ENCODE measurements at places on chromosomes 16 and 17.

DNA sequence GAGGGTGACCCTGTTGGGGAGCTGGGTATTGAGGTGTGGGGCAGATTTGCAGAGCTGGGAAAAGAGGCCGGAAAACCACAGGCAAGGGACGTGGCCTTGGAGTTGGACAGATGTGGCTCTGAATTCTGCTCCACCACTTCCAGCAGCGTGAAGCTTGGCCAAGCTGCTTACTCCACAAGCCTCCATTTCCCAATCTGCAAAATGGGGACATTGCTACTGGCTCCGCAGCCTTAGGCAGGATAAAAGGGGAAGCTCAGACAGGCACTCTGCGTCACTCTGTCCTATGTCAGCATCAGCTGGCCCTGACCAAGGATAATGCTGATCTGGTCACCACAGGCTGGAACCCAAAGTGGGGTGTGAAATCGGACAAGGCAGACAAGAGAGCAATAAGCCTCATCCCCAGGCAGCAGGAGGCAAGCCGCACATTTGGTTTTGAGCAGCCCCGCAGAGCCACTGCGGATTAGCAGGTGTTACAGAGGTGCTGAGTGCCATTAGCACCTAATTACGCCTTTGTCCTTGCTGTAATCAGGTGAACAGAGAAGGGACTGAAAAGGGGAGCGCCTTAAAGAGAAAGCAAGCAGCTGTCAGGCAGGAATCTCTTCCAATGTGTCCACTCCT, 54.8 kb downstream of the SDK2 start:
- DNase-seq: no peak

DNA sequence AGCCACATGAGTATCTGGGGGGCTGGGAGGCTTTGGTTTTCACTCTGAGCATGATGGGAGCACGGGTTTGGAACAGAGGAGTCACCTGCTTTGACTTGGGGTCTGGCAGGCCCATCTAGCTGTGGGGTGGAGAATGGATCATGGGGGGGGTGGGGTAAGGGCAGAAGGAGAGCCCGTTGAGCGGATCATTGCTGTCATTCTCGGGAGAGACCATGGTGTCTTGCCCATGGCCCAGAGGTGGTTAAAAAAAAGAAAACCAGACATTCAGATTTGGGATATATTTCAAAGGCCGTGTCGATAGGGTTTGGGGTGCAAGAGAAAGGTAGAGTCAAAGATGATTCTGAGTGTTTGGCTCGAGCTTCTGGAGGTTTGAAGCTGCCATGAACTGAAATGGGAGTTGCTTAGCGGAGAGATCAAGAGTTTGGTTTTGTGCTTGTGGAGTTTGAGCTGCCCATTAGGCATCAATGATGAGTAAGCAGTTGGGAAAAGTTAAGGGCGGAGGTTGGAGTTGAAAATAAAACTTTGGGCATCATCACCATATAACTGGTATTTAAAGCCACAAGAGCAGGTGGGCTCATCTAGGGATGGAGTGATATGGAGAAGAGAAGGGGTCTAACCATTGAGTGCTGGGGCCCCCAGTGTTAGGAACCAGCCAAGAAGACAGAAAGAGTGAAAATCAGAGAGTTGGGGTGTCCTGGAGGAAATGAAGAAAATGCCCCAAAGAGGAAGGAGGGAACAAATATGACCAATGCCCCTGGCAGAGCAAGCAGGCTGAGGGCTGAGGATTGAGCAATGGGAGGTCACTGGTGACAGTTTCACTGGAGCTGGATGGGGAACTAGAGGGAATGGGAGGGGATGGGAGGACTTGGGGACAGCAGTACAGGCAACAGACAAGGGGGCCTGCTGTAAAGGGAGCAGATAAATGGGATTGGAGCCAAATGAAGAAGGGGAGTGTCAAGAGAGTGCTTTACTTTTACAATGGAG, 1.9 kb downstream of the NOD2 start:
- no peak for DNase-seq

- no peak for DNase-seq
Observed at GRCh38 chr16:55559233-55559632, 7.3 kb upstream of the CAPNS2 start.

DNA sequence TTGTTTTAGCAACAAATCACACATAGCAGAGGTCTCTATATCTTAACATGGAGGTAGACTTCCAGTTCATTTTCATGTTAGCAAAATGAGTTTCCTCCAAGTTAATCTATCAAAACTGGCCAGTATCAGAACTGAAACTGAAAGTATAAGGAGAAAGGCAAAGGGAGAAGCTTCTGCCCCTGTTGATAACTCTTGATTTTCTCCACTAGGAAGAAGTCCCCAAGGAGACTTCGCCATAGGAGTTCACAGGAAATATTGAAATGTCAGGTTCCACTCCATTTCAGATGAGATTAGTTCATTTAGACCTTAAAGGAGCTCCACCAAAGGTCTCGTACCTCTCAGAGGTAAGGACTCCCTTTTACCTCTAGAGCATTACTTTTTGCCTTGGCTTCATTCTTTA, 1.2 kb upstream of the OGFOD3 start:
- peak; percentile 48 for DNase-seq

DNA sequence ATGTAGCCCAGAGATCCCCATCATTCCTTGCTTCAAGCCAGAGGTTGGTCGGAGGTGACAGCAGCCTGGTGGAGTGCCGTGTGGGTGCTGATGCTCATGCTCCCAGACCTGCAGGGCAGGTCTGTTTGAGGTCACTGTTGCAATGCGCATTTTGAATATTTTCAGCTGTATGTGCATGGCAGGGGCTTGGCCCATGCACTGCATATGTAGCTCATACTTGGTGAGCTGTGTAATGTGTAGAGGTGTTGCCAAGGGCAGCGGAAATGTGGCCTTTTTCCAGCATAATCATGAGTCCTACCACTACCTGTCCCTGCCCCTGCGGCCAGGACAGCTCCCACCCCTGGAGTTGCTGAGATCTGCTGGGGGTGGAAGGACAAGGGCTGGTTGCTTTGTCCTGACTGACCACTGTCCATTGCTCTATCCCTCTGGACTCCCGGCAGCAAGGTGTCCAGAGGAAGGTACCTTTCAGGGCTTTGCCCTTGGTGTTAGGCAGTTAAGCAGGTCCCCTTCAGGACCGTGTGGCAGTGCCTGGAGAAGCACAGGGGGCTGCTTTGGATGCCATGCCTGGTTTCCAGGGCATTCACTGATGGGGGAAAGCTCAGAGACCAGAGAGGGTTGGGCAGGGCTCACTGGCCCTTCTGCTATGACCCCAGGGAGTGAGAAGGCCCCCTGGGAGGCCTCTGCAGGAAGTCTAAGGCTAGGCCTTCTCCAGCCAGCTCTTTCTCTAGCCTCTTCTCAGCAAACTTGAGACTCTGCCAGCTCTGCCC, 215.2 kb downstream of the NTN1 start:
- DNase-seq: no peak

DNA sequence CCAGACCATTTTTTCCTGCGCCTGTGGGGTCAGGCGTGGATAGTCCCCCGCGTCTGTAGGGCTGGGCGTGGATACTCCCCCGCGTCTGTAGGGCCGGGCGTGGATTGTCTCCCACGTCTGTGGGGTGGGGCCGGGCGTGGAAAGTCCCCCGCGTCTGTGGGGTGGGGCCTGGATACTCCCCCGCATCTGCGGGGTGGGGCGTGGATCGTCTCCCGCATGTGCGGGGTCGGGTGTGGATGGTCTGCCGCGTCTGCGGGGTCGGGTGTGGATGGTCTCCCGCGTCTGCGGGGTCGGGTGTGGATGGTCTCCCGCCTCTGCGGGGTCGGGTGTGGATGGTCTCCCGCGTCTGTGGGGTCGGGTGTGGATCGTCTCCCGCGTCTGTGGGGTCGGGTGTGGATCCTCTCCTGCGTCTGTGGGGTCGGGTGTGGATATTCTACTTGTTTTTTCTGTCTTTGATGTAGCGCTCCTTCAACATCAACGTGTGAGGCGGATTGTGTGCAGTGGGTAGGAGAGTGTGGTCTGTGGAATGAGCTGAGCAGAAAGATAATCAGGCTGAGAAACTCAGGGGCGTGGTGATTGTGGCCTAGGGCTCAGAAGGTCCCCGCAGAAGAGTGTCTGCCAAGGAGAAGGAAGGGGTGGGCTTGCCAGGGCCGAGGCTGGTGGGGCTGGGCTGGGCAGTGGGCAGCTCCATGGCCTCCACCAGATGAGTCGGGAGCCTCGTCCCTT, 3.2 kb downstream of the GNPTG start:
- DNase-seq: no peak

- no peak for DNase-seq
Observed at GRCh38 chr17:77657839-77658238, 300.7 kb upstream of the TNRC6C start.

GRCh38 chr16:31138621-31139578, 3.4 kb upstream of the PRSS8 start:
- no peak for DNase-seq

DNA sequence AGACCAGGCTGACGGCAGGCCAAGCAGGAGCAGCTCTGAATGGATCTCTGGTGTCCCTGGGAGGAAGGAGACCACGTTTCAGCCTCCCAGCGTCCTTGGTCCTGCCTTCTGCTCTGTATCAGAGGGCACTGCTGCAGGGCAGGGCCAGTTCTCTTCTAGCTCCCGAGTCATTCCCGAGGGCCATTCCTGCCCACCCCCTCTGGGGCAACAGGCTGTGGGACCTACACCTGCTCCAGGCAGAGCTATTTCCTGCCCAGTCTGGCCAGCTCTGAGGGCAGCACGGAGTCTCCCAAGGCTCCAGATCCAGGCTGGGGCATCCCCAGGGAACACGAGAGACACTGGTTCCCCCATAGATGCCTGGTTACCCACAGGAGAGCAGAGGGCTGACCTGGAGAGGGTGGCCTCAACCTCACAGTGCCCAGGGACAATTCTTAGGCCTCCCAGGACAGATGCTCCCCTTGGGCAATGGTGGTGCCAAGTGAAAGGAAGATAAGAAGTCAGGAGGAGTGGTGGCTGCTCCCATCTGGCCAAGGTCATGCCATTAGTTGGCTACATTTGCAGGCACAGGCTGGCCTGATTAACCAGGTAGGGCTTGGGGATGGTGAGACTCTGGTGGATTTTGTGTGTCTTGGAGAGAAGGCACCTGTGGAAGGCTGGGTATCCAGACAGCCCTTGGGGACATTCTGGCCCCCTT, 2.0 kb downstream of the WFIKKN2 start:
- no peak for DNase-seq

DNA sequence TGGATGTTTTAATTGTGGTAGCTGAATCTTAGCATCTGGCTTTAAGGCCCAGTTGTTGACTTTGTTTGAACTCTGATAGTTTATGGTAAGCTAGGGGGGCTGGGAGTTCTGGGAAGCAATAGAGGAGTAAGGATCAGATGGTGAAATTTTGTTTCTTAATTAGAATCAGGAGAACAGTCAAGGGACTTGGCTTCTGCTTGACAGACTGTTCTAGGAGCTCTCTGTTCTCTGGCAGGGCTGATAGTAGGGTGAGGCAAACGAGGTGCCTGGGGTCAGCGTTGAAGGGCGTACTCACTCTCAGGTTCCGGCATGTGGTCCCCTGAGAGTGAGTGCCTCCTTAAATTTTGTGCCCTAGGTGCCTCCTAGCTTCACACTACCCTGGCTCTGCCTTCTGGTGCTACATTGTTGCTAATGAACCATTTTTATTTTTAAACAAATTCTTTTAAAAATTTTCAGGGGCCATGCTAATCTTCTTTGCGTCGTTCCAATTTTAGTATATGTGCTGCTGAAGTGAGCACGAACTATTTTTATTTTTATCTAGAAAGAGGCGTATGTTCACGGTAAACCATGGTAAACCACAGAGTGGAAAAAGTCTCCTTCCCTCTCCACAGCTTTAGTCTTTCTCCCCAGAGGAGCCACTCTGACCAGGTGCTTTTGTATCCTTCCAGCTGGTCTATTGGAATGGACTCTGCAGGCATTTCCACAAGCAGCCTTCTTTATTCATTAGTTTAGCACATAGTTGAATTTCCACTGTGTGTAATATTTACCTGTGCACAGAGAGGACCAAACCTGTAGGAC, 19.7 kb downstream of the SLC7A6 start:
- DNase-seq: peak; percentile 56

- no peak for DNase-seq
Observed at GRCh38 chr16:49439050-49439449, 65.4 kb downstream of the C16orf78 start.
